GM12864 (cell line): ENCODE measurements at places on chromosomes 1 and 21.

DNA sequence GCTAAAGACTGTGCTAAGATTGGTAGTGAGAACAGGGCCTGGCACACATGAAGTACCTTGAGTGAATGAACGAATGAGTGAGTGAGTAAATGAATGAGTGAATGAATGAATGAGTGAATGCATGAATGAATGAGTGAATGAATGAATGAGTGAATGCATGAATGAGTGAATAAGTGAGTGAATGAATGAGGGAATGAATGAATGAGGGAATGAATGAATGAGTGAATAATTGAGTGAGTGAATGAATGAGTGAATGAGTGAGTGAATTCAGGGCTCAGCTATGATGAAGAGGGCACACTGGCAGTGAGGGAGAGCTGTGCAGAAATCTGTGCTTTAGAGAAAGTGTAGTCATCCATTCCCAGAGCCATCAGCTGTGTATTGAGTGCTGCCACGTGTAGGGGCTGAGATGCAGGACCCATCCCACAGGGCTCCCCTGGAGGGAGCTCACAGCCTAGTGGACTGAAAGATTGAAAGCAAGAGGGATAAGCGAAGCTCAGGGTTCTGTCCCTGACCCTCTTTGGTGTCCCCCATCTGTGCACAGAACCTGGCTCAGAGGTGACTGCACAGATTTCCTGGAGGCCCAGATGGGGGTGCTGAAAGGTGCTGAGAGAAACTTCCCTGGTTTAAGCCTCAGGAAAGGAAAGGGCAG is 217.9 kb upstream of the VAMP3 start:
- DNase-seq = no peak

DNA sequence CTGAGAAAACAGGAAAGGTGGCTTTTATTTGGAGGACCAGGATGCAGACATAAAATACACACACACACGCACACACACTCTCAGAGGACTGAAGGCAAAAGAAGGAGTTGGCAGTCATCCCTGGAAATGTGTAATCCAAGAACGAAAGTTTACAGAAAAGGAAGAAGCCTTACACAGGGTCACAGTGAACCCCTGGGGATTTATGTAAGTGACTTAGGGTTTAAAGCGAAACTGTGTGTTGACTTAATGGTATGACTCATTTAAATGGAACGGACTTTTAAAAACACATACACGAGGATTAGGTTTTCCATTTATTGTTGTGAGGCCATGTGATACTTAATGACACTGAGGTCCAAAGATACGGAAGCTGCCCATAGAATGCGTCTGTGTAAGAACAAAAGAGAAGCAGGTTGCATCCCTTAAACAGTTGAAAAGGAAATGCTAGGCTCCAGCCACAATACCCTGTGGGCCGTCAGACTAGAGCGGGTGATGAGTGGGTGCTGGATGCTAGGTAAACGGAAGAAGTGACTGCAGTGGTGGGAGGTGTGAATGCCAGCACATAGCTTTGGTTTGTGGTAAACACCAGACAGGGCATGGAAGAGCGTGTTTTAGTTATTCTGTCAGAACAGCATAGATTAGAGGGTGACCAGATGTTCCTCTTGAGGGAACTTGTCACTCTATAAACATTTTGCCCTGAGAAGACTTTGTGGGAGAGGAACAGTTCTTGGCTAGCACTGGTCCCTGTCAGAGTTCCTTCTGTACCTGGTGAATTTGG is 21.6 kb upstream of the BCL10 start:
- no peak for DNase-seq

- no peak for DNase-seq
Observed at GRCh38 chr1:244863491-244864252, 671 bp downstream of the HNRNPU start.

DNA sequence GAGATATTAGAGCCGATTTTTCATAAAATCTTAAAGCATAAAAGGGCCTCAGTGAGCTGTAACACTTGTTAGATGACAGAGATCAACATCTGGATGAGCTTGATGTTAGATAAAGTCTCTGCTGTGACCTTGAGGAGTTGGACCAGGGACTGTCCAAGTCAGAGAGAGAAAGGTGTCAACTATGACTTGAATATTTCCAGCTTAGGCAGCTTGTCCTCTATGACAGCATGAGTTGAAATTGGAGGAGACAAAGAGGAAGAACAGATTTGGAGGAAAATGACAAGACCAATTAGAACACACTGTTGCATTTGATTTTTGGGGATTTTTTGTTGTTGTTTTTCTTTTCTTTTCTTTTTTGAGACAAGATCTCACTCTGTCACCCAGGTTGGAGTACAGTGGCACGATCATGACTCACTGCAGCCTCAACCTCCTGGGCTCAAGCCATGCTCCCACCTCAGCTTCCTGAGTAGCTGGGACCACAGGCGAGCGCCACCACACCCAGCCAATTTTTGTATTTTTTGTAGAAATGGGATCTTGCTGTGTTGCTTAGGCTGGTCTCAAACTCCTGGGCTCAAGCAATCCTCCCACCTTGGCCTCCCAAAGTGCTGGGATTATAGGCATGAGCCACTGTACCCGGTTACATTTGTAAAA is 35.3 kb upstream of the CLIC4 start:
- no peak for DNase-seq

DNA sequence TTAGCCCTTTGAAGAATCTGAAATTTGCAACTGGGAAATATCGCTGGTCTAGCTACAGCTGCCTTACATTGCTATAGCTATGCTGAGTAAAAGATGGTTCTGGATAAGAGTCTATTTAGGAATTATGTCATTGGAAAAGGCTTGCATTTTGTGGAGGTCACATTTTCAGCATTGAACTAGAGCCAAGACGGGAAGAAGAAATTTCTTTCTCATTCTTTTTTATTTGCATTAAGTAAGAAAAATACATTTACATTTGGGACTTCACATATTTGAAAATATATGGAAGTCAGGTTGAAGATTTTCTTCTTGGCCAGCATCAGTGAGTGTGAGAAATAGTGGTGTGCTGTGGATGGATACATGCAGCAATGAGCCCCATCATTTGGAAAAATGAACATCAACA is 291.6 kb downstream of the PTBP2 start:
- DNase-seq = no peak

GRCh38 chr1:226397011-226397926 is 10.6 kb downstream of the PARP1 start:
- DNase-seq = no peak

- DNase-seq = no peak
Observed at GRCh38 chr1:99749504-99750347, 16.7 kb downstream of the FRRS1 start.

DNA sequence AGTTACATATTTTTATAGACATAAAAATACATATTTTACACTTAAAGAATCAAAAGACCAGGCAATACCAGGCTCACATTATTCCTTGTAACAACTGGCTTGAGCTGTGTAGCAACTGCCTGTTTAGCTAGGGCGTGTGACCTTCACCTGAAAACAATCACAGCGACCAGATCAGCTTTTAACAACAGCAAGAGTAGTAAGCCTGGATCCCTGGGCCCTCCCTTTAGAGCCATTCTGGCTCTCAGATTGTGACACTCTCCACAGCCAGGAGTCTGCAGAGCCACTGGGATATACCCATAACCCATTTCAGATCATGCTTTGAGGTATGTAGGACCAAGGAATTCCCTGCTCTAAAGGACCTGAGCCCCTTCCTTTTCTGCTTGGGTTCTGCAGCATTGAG is 29.4 kb upstream of the GNG4 start:
- no peak for DNase-seq

DNA sequence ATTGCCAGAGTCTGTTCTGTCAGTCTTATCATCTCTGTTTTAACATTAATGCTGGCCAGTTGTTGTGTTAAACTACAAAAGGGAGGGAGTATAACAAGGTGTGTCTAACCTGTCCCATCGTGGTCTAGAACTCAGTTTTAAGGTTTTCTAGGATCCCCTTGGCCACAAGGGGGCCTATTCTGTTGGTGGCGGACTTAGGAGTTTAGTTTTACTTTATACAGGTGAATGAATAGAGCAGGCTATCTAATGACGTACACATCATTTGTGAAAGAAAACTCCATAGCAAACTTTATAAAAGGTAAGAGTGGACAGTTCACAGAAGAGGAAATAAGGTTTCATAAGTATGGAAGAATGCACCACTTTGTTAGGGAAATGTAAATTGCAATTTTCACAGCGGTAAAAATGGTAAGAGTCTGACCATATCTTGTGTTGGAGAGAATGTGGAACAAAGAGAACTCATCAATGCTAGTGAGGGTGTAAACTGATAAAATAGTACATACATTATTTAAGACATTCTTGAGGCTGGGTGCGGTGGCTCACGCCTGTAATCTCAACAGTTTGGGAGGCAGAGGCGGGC is 2.5 kb upstream of the ATF6 start:
- no peak for DNase-seq

GRCh38 chr1:35111106-35111505 is 31.9 kb downstream of the ZMYM1 start:
- DNase-seq = no peak

DNA sequence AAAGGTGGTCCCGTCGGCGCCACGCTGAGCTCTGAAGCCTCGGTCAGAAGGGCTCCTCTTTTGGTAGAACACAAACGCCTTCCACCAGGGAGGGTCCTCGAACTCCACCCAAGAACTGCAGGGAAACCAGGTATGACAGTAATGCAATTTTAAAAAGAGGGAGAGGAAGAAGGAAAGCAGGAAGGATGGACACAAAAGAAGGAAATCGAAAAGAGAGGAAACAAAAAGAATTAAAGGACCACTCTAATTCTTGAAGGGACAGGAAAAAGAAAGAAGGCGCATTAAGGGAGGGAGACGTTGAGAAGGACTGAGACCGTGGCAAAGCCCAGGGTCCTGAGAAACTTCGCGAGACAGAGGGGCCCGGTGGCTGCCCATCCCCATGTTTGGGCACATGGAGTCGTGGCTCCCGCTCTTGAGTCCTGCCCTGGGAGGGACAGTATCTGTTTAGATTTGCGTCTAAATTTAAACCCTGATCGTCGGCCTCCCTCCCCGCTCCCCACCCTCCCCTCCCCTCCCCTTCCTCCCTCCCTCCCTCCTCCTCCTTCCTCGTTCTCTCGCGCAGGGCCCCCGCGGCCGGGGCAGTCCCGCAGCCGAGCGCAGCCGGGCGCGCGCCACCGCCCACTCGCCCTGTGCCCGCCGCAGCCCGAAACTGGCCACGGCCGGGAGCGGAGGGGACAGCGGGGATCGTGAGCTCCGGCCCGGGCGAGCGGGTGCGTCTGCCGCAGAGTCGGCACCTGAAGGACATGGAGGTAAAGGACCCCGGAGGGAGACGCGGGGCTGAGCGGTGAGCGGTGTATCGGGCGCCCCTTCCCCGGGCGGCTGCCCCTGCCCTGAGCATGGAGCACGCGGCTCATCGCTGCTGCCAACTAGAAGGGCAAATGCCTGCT is at the start of gene RCSD1:
Gene RCSD1 (plus strand): TSS at position 552 of the 887 bp plus-strand sequence. CDS start 192 bp downstream, at position 744.
- no peak for DNase-seq

DNA sequence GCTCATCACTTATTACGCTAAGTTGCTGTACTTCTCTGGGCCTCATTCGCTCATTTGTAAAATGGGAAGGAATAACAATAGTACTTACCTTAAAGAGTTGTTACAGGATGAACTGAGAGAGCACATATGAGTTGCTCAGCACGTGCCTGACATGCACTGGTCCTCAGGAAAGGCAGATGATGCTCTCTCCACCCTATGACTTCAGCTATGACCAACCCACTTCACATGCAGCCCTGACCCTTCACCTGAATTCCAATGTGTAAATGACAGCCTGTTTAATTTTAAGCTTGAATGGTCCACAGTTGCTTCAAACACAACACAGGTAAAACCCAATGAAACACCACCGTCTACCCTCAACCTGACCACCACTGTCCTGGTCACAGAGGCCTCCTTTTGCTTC is 32.9 kb downstream of the GADD45A start:
- no peak for DNase-seq

- DNase-seq = no peak
Observed at GRCh38 chr1:166029196-166029945, 137.4 kb downstream of the FAM78B start.

DNA sequence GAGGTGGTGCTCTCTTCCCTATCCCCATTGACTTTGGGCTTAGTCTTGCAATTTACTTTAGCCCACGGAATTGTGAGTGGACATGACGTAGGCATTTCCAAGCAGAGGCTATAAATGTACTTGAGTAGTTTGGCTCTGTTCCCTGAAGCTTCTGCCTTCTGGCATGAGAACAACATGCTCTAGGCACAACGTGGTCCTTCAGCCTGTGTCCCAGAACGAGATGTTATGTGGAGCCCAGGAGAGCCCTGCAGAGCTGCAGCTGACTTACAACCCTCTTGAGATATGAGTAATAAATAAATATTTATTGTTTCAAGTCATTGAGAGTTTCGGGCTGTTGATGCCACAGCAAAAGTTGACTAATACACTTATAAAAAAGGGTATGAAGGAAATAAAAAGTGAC is 105.2 kb upstream of the HMGB4 start:
- no peak for DNase-seq

DNA sequence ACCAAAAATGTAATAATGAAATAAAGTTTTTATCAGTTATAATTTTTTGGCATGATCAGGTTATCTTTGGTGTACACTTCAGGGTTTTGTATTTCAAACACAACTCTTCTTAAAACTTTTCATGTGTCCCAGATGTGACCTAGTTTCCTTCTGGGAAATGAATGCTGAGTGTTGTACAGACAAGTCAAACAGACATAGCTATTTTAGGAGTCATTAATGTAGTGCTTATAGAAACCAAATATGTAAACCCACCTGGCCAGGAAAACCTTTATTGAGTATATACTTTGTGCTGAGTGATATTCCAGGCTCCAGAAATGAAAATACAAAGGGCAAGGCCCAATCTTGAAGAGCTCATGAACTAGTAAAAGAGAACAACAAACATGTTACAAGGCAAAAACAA is 25.9 kb upstream of the HOOK1 start:
- no peak for DNase-seq

- DNase-seq = no peak
Observed at GRCh38 chr1:156884560-156885184, 8.8 kb upstream of the PEAR1 start.

DNA sequence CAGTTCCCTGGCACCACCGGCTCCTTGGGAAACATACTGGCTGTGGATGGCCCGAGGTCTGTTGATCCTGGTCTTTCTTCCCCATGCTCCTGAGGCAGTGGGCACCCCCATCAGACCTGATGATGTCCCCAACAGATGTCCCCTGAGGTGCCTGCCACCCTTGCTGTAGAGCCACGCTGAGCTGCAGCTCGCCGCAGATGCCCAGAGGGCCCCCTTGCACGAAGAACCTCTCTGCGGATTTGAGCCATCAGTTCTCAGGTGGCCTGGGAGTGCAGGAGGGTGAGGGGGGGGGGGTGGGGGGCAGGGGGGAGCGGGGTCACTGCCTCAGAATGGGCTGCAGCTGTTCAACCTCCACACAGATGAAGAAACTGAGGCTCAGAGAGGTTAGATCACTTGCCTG is 60.9 kb downstream of the GLIS1 start:
- DNase-seq = no peak

- DNase-seq = no peak
Observed at GRCh38 chr1:89802051-89802450, 18.8 kb upstream of the LRRC8D start.

- no peak for DNase-seq
Observed at GRCh38 chr1:174988539-174988938, 11.2 kb upstream of the CACYBP start.

GRCh38 chr1:38088791-38089190 is 42.2 kb upstream of the POU3F1 start:
- no peak for DNase-seq
